Neural crest cell (in vitro differentiated cells): ENCODE measurements at places on chromosomes 4 and X. TPM values are rescaled to one million over a fixed set of nuclear protein-coding genes. Genes with fewer than 3 reads are reported as not detected.

Gene DAPP1
- not detected in 2 replicates for total RNA-seq

Gene SHISA3
- total RNA-seq: 24.2 and 25.4 TPM in 2 replicates

Gene UGT2B7
- total RNA-seq: 0.77 and 0.82 TPM in 2 replicates

GRCh38 chr4:87076690-87077358 lies 142.0 kb downstream of the AFF1 start:
- H3K4me1 ChIP-seq: peaks cover 37% of the 10 kb centered on the region
- H3K27me3 ChIP-seq: no peaks in the 10 kb centered on the region
- peaks cover under 1% of the 10 kb centered on the region for H3K36me3 ChIP-seq
- no peak for DNase-seq
- no peak overlapping the region for H3K27ac ChIP-seq

DNA sequence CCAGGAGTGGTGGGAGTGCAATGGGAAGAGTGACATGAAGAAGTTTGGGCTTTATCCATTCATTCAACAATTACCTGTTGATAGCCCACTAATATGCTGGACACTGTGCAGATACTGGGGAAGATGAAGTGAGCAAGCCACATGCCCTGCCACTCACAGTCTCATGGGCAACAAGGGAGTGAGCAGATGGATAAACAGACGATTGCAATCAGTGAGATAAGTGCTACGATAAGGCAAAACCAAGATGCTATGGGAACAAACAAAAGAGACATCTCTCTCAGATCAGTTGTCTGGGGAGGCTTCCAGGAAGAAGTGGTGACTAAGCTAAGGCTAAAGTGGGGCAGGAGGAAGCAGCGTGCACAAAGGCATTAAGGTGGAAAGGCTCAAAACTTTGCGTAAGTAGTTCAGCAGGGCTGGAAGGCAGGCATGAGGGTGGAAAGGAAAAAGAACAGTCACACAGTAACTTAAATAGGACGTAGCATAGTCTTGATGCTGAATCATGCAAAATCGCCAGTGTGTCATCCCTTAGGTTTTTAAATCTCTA lies 31.7 kb downstream of the GAB3 start:
- no peak overlapping the region for H3K4me3 ChIP-seq
- peaks cover 8% of the 10 kb centered on the region for H3K4me1 ChIP-seq

DNA sequence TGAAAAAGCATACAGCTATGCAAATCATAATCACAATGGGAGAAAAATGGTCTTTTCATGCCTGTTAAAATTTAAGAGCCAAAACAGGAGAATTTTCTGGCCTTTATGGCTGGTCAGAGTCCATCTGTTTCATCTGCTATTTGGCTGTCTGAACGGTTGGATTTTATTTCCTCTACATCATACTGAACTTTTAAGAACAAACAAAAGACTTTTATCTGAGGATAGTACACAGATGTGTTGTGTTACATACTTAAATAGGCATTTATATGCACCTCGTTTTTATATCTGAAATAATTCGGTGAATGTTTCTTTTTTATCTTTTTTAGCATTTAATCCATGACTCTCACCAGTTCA lies 18.0 kb upstream of the WWC2 start:
- no peaks in the 10 kb centered on the region for H3K36me3 ChIP-seq
- H3K4me1 ChIP-seq: no peaks in the 10 kb centered on the region
- H3K4me3 ChIP-seq: no peak overlapping the region
- no peak overlapping the region for H3K27ac ChIP-seq
- no peak for DNase-seq

DNA sequence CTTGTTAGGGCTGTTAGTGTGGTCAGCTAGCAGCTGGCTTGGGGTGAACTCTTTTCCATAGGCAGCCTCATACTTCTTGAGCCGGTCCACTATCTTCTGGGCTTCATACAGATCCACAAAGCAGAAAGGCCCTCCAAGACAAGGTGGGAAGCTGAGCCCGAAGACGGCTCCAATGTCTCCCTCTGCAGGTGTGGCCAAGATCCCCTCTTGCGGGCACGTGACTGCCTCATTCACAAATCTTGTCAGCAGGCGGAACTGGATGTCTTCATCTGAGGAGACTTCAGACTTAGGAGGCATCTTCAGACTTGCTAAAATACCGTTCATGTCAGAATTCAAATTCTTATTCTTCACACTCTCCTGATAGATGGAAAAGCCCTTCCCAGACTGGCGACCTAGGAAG lies 25.3 kb downstream of the CPE start:
- H3K36me3 ChIP-seq: peaks cover 20% of the 10 kb centered on the region
- H3K4me3 ChIP-seq: no peak overlapping the region
- no peaks in the 10 kb centered on the region for H3K4me1 ChIP-seq
- H3K27me3 ChIP-seq: no peaks in the 10 kb centered on the region
- DNase-seq: no peak

GRCh38 chr4:8319731-8320385 lies 50.3 kb downstream of the HTRA3 start:
- no peaks in the 10 kb centered on the region for H3K27me3 ChIP-seq
- H3K4me3 ChIP-seq: no peak overlapping the region
- DNase-seq: no peak
- H3K27ac ChIP-seq: no peak overlapping the region
- no peaks in the 10 kb centered on the region for H3K36me3 ChIP-seq
- H3K4me1 ChIP-seq: peaks cover 26% of the 10 kb centered on the region

DNA sequence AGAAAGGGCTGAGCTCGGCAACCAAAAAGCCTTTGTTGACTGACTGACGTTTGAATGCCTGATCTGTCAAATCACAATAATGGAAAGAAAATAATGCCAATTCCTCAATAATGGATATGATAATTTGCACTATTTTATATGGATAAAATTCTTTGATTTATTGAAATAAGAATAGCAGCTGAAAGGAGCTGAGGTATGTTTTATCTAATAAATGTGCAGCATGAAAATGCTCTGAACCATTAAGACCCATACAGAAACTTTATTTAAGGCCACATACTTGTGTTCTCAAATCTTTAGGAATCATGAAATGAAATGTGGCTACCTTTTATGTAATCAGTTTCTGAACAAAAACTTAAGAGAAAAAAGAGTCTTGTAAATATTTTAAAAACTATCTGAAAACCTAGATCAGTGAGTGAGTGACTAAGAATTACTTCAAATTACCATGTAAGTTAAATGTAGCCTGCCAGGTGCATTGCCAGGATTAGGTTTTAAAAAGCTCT lies 69.8 kb downstream of the TMA16 start:
- no peak for DNase-seq
- H3K27ac ChIP-seq: no peak overlapping the region
- H3K27me3 ChIP-seq: no peaks in the 10 kb centered on the region
- peaks cover 30% of the 10 kb centered on the region for H3K4me1 ChIP-seq
- no peak overlapping the region for H3K4me3 ChIP-seq
